Left renal cortex interstitium (tissue), 4 donors: ENCODE measurements at places on chromosomes 6 and 20. TPM values are rescaled to one million over a fixed set of nuclear protein-coding genes. Genes with fewer than 3 reads are reported as not detected.

PBX2 gene
- polyA plus RNA-seq: 150 TPM

ELOVL4 gene
- polyA plus RNA-seq: 3.5 TPM

CTAGE9 gene
- polyA plus RNA-seq: not detected

HLA-DOA gene
- polyA plus RNA-seq: 5.4 TPM

ZSCAN23 gene
- polyA plus RNA-seq: 17.8 TPM

DACT2 gene
- 24.7 TPM for polyA plus RNA-seq

MYL9 gene
- 228 TPM for polyA plus RNA-seq
